ENCODE measurements at places on chromosomes 3 and 15.

- no peak for DNase-seq
Measured at GRCh38 chr3:107387555-107387954, 10.3 kb downstream of the CCDC54 start.

GRCh38 chr3:78495301-78495700, 1272.5 kb downstream of the ROBO1 start:
- DNase-seq = no peak

DNA sequence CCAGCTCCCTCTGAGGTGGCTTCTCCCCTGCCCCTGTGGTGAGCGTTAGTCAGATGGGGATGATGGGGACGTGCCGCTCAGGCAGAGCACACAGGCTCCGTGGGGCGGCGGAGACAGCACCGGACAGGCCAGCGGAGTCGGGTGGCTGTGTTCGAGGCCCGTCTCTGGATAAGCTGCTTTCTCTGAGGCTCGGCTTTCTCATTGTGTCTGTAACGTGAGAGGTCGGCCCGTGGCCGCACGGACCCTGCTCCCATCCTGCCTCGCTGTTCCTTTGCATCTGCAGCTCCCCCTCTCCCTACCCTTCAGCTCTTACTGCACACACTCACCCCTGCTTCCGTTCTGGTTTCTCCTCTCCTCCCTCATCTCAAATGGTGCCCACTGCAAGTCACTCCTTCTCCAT, 62.5 kb downstream of the FAM43A start:
- DNase-seq = no peak

- DNase-seq = no peak
Measured at GRCh38 chr3:158108445-158108985, 1.4 kb upstream of the RSRC1 start.

- DNase-seq = no peak
Measured at GRCh38 chr3:58281069-58281468, 25.0 kb upstream of the RPP14 start.

DNA sequence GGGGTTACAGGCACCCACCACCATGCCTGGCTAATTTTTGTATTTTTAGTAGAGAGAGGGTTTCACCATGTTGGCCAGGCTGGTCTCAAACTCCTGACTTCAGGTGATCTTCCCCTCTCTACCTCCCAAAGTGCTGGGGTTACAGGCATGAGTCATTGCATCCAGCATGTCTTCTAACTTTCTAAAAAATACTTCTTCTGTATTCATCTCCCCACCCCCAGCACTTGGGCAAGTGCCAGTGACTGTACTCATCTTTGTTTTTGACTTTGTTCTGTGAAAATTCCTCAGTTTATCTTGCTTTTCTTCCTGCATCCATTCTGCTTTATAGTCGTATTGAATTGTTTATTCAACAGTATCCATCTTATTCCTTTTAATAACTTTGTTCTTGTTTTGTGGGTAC, 47.6 kb downstream of the ARIH1 start:
- no peak for DNase-seq

- no peak for DNase-seq
Measured at GRCh38 chr3:58013973-58014649, 5.9 kb downstream of the FLNB start.

- peak; percentile 16 for DNase-seq
Measured at GRCh38 chr15:50685976-50686468, 575 bp downstream of the TRPM7 start.

DNA sequence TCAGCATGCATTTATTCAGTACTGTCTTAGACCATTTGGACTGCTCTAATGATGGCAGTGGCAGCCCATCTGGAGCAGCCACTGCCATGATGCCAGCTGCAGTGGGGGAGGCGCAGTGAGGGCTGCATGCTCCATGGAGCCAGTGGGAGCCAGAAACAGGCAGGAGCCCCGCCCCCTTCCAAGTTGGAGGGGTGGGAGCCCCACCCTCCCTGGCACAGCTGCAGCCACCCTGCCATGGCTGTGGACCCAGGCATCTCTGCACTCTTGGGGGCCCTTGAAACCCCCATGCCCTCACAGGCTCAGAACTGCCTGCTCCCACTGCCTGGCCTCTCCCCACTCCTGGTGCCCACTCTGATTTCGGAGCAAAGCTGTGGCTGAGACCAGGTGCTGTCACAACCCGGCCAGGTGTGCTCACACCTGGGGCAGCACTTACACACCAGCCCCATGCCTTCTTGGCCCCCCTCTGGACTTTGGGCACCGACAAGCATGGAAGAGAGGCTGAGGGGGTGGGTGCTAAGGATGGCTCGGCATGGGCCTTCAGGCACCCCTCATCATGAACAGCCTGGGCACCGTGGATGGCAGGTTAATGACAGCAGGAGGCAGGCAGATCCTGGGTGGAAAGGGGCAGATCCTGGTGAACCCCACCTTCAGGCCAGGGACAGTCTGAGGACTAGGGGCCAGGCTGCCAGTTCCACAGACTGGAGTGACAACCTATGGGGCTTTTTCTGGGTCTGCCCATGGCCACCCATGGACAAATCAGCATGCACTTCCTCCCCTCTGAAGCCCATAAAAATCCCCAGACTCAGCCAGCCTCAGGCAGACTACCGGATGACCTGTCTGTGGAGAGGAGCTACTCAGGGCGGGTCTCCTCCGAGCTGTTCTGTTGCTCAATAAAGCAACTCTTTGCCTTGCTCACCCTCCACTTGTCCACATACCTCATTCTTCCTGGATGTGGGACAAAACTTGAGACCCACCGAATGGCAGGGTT, 18.3 kb downstream of the TBC1D21 start:
- no peak for DNase-seq

DNA sequence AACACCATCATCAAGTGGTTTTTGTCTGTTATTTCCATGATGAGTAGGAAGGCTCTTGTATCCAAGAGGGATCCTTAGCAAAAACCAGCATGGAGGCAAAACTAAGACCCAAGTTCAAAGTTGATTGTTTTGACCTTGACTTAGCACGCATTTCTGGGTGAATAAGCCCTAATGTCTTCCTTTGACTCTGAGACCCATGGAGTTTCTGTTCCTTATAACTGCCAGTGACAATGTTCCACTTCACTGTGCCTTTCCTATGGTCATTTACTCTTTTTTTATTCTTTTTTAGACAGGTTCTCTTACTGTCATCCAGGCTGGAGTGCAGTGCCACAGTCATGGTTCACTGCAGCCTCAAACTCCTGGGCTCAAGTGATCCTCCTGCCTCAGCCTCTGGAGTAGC, 118.2 kb upstream of the MRPL3 start:
- no peak for DNase-seq

- no peak for DNase-seq
Measured at GRCh38 chr3:131174752-131175151, 148.1 kb downstream of the NEK11 start.

GRCh38 chr3:107660306-107660976, 137.7 kb downstream of the BBX start:
- DNase-seq = peak; percentile 29

- no peak for DNase-seq
Measured at GRCh38 chr15:34754171-34754601, 612 bp downstream of the GJD2 start.

GRCh38 chr15:80026310-80026709, 33.2 kb upstream of the ZFAND6 start:
- DNase-seq = no peak

GRCh38 chr3:171269542-171269941, 190.7 kb downstream of the TNIK start:
- no peak for DNase-seq

DNA sequence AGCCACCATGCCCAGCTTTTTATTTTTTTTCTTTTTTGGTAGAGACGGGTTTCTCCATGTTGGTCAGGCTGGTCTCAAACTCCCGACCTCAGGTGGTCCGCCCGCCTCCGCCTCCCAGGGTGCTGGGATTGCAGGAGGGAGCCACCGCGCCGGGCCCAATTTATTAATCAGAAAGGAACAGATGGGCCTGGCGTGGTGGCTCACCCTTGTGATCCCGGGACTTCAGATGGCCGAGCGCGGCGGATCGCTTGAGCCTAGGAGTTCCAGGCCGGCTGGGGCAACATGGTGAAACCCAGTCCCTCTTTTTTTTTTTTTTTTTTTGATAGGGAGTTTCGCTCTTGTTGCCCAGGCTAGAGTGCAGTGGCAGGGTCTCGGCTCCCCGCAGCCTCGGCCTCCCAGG, 64.6 kb downstream of the GOLGA6L7 start:
- DNase-seq = no peak

GRCh38 chr3:185851959-185852358, 27.1 kb upstream of the IGF2BP2 start:
- DNase-seq = no peak

- peak; percentile 13 for DNase-seq
Measured at GRCh38 chr3:143433787-143434378, 314.3 kb downstream of the CHST2 start.

DNA sequence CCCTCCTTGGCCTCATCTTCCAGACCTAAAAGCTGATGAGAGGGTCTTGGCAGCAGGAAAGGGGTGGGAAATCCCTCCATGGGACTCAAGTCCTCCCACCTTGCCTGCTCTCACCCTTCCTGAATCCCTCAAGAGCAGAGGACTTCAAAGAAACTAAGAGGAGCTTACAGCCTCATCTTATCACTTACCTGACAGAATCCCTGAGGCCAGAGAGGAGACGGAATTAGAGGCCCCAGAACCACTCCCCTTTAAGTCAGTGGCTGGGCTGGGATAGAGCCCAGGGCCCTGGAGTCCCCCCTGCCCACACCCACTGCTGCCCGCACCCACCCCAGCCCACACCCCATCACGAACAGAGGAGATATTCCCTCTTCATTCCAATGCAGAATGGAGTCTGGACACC, 15.2 kb downstream of the LOXL1 start:
- no peak for DNase-seq

GRCh38 chr3:39183211-39184080, 8.9 kb downstream of the XIRP1 start:
- DNase-seq = no peak

- no peak for DNase-seq
Measured at GRCh38 chr3:8286086-8286485, 215.5 kb upstream of the LMCD1 start.

GRCh38 chr3:37729119-37729518, 132.6 kb upstream of the CTDSPL start:
- DNase-seq = no peak

- DNase-seq = no peak
Measured at GRCh38 chr3:183244219-183244618, 8.8 kb upstream of the B3GNT5 start.

DNA sequence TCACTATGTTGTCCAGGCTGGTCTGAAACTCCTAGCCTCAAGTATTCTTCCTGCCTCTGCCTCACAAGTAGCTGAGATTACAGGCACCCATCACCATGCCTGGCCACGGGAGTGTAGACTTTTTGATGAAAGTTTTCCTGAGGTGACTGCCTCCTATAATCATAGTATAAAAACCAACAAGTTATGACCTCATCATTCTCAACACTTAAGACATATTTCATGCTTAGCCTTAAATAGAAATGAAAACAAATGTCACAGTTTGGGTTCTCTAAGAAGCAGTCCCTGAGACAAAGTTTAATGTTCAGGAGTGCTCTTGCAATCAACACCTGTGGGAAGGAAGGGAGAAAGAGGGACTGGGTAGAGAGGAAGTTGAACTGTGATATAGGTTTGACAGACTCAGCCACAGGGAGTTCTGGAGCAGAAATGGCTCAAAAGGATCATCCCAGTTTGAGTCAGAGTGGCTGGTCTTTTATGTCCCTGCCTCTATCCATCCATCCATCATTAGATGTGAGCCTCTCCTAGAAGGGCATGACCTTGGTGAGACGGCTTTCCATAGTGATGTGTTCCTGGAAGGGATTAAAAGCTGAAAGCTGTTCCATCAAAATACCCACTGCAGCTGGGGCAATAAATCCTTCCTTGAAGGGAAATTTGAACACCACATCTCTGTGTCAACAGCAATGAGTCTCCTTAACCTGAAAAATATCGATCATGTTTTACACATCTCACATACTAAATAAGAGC, 16.2 kb upstream of the ABHD5 start:
- no peak for DNase-seq

GRCh38 chr3:143597774-143598652, 250.3 kb downstream of the SLC9A9 start:
- DNase-seq = no peak

GRCh38 chr15:77312523-77312922, 107.4 kb downstream of the PEAK1 start:
- no peak for DNase-seq

DNA sequence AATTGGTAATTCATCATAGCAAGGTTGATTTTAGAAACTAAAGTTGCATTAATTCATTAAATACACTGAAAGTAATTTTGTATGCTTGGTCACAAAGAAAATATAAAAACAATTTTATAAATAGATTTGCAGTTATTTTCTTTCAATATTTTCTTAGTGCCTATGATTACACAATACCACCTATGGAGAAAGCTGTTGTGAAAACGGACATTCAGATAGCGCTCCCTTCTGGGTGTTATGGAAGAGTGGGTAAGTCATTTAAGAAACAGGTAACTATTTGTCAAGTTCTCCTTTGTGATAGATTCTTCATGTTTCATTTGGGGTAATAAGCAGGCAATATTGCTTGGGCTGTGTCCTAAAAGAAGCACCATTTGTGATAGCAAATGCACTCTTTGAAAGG, 3.0 kb downstream of the DUT start:
- DNase-seq = no peak

GRCh38 chr3:161474741-161475140, 21.9 kb upstream of the OTOL1 start:
- DNase-seq = no peak

DNA sequence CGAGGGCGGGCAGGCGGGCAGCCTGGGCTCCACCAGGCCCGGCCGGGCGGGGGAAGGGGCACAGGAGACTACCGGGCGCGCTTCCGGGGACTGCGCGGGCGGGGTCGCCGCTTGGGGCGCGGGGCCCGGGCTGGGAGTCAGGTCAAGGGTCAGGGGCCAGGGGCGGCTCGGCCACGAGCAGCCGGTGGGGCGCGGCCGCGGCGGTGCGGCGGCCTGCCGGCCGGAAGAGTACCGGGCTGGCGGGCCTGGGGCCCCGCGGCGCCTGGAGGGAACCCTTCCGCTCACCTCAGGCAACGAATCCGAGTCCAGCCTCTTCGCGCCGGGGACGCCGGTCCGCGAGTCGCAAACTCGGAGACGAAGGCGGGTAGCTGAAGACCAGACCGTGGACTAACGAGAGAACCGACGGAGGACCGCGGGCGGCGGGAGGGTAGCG, 225 bp downstream of the RHOA start:
- no peak for DNase-seq

- DNase-seq = no peak
Measured at GRCh38 chr3:118098827-118099226, 935.8 kb downstream of the IGSF11 start.

DNA sequence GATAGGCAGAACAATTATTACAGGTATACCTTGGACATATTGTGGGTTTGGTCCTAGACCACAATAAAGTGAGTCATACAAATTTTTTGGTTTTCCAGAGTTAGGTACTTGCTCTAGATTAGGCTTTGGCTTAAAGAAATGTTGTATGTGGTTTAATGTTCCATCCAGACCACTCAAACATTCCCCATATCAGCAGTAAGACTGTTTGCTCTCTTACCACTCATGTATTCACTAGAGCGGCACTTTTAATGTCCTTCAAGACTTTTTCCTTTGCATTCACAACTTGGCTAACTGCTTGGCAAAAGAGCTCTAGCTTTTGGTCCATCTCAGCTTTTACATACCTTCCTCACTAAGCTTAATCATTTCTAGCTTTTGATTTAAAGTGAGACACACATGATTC, 250.5 kb upstream of the SETMAR start:
- DNase-seq = peak; percentile 51

GRCh38 chr15:66654739-66655375, 47.2 kb upstream of the SMAD6 start:
- DNase-seq = no peak

All from RCC 7860 (cell line).